ENCODE measurements at places on chromosomes 5 and 9.

- DNase-seq: no peak
These were observed 87.0 kb upstream of the TNC start for GRCh38 chr9:115204904-115205453.

DNA sequence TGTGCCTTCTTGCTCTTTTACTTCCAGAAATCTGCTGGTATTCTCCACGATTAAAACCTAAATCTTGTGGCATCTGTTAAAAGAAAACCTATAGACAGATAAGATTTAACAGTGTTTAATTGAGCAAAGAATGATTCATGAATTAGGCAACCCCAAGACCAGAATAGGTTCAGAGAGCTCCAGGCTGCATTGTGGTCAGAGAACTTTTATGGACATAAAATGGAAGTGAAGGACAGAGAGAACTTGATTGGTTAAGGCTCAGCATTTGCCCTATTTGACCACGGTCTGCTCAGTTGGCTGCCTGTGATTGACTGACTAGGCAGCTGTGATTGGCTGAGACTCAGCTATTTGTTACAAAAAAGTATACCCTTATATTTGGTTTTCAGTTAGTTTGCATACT lies 10.4 kb upstream of the SLC36A2 start:
- DNase-seq: no peak

- DNase-seq: no peak
These were observed 359.5 kb upstream of the ADAMTS16 start for GRCh38 chr5:4780633-4781032.

DNA sequence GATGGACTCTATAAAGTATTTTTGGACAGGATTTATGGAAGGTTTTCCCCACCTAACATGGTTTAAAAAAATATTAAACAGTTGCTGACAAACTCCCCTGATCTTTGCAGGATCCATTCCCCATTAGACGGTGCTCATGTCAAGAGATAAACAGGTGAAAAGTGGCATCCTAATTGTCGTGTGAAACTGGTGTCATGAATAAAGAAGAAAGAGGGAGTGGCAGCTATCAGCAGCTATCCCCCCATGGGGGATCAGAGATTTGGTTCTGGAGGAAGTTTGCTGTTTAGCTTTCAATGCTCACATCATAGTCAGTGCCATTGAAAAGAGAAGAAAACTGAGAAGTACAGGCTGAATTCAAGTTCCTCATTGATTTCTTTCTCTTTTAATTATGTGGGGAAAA lies 329.3 kb upstream of the BRINP1 start:
- DNase-seq: no peak

DNA sequence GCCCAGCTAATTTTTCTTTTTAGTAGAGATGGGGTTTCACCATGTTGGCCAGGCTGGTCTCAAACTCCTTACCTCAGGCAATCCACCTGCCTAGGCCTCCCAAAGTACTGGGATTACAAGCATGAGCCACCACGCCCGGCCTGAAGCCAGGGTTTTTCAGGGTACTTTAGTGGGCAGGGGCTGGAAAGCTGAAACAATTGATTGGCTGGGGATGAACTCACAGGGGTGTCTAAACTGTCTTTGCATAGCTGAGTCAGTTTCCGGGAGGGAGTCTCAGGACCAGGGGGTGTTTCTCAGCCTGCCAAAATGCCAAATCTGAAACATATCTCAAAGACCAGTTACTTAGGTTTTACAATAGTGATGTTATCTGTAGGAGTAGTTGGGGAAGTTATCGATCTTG lies 46.1 kb downstream of the PRUNE2 start:
- no peak for DNase-seq

GRCh38 chr5:71727978-71728377 lies 8.9 kb downstream of the CARTPT start:
- DNase-seq: no peak

GRCh38 chr9:28289746-28290145 lies 716.5 kb upstream of the C9orf72 start:
- no peak for DNase-seq

GRCh38 chr9:94127806-94128205 lies 43.5 kb downstream of the PTPDC1 start:
- no peak for DNase-seq

DNA sequence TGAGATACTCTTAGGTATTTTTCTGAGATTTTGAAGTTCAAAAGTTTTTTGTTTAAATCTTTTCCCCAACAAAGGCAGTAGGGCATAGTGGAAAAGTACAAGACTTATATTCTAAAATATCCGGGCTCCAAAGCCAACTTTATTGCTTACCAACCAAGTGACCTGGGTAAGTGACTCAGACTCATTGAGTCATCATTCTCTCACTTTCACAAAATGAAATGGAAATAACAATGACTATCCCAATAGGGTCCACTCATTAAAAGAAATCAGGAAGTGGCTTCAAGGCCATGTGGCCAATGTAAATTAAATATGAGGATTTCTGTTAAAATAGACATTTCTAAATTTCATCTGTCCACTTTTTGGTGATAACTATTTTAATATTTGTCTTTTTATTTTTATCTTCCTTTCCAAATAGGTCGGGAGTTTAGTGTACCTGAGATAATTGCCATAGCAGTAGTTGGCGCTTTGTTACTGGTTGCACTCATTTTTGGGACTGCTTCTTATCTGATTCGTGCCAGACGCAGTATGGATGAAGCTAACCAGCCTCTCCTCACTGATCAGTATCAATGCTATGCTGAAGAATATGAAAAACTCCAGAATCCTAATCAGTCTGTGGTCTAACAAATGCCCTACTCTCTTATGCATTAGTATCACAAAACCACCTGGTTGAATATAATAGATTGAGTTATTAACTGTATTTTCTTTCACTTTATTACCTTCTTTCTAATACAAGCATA lies 15.5 kb downstream of the TYRP1 start:
- DNase-seq: no peak

- DNase-seq: no peak
These were observed 153.1 kb downstream of the PCSK1 start for GRCh38 chr5:96279801-96280542.

- no peak for DNase-seq
These were observed 19.9 kb downstream of the SEMA4D start for GRCh38 chr9:89477811-89478630.

GRCh38 chr5:54360089-54360488 lies 49.7 kb upstream of the ARL15 start:
- no peak for DNase-seq

All from OCI-LY7 (cell line).